ENCODE measurements at places on chromosomes 5 and 9.

DNA sequence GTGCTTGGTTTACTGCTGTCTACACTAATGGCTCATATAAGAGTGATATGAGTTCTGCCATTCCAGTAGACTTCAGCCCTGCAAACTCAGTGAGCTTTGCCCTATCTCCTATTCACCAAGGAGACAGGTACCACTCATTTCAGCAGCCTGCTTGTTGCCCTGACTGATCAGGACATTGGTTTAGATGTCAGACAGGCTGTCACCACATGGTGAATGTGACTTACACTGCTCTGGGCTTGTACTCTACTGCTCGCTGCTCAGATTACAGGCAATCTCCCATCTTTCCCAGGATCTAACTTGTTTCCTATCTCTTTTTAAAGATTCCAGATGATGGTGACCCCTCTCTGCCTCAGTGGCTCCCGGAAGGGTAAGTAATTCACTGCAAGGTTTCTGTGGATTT lies 123.3 kb upstream of the RUSC2 start:
- DNase-seq, result no peak

GRCh38 chr5:55702598-55703345 lies 9.4 kb downstream of the SLC38A9 start:
- DNase-seq, result no peak

- no peak for DNase-seq
Observed at GRCh38 chr5:139061274-139061673, 136.9 kb downstream of the SIL1 start.

GRCh38 chr5:50712479-50712878 lies 46.0 kb downstream of the PARP8 start:
- DNase-seq, result no peak

DNA sequence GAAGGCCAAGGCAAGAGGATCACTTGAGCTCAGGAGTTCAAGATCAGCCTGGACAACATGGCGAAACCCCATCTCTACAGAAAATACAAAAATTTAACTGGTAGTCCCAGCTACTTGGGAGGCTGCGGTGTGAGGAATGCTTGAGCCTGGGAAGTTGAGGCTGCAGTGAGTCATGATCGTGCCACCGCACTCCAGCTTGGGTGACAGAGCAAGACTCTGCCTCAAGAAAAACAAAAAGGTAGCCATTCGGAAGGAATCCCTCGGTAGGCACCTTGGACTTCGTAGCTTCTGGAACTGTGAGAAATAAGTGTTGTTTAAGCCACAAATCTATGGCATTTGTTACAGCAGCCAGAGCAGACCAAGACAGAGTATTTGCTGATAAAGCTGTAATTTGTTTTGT lies 174.2 kb downstream of the DCP2 start:
- DNase-seq, result no peak

DNA sequence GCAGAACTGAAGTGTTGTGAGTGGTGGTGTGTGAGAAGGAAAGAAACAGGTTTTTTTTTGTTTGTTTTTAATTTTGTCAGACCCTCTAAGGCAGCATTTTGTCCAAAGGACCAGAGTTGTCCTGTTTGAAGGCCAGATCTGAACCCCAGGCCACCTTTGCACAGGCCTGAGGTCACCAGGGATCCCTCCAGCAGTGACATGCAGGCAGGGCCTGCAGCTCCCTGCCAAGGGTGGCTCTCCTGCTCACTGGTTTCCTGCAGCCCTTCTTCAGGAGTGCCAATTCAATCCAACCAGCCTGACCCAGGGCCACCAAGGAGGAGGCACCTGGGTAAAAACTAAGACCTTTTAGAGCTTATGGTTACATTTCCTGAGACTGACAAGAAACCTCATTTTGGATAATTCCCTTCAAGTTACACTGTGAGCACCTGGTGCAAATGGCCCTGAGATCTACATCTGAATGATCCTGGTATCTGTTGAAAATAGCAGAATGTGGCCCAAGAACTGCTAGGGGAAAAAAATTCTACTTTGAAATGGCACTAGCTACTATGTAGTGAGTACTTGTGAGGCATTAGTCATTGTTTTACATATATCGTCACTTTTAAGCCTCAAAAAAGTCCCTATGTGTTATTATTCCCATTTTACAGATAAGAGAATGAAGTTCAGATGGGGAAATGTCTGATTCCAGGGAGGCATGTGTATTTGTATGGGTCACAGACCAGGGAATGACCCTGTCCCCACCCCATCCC lies 33.5 kb upstream of the SMU1 start:
- no peak for DNase-seq

DNA sequence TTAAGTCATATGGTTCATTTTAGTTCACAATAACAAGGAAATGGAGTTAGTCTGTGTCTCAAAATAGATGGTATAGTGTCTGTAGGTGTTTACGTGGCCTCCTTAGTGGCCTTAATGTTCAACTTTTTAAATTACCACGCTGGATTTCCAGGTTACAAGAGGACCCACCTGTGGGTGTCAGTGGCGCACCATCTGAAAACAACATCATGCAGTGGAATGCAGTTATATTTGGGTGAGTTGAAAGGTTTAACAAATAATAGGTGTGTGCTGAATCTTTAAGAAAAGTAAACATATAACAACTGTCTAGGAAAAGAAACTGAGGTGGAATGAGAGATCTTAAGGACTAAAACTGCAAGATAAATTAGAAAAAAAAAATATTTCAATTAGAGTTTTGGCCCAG lies 2.9 kb downstream of the UBE2B start:
- no peak for DNase-seq

DNA sequence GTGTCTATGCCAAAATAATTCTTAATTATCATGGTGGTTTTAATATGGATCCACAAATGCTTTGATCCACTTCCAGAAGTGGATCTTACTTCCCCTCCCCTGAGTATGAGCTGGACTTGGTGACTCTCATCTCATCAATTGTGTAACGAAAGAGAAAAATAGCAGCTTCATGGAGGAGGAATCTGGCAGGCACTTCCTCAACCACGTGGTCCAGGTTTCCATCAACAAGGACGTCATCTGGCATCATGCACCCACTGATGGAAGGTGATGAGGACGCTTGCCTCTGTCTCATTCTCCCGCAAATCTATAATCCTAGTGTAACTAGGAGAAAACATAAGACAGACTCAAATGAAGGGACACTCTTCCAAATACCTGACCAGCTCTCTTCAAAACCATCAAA lies 54.6 kb upstream of the S1PR3 start:
- DNase-seq, result no peak

- DNase-seq, result no peak
Observed at GRCh38 chr5:148791334-148791667, 35.1 kb upstream of the ADRB2 start.

- no peak for DNase-seq
Observed at GRCh38 chr9:88388886-88389605, 802 bp downstream of the SPIN1 start.

DNA sequence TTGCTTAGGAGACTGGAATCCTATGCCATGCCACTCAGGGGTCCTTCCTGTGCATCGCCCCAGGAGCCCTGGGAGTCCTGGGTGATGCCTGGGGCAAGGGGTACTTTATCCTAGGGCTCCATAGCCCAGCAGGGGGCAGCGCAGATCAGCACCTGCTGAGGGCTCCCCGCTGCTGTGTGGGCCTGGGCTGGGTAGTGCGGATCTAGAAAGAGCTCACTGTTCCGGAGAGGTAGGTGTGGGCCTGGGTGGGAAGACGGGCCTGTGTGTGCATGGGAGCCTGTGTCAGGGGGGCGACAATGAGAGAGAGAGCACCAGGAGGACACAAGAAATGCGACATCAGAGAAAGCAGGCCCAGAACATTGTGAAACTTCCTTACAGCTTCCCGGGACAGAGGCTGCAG lies 11.4 kb upstream of the DAB2IP start:
- DNase-seq, result no peak

DNA sequence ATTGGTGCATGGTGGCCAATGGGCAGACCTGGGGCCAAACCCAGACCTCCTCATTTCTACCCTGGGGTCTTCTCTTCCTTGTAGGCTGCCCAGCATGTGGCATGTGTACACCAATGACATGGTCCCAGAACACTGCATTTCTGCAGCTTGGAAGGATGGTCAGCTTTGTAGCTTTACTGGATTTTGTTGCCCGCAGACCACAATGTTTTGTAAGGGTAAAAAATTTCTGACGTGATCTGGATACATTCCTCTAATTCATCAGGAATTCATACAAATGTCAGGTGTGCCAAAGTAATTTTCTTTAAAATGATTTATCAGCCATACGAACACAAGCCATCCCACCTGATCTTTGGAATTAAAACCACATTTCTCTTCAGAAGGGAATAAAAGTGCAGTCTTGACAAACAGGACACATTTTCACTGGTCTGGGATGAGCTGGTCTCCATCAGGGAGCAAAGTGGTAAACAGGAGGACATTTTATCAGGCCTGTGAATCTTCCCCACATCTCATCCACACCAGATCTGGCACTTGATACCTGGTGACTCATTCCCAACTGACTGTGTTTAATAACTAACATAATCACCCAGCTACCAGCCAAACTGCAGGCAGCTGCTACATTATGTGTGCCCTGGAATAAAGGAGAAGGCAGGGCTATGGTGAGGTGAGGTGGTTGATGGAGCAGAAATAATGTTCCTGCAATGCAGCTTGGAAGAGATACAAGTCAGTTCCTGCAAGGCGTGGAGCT lies 103.9 kb downstream of the SPOCK1 start:
- DNase-seq, result no peak

- DNase-seq, result no peak
Observed at GRCh38 chr5:159990506-159990905, 18.4 kb upstream of the TTC1 start.

DNA sequence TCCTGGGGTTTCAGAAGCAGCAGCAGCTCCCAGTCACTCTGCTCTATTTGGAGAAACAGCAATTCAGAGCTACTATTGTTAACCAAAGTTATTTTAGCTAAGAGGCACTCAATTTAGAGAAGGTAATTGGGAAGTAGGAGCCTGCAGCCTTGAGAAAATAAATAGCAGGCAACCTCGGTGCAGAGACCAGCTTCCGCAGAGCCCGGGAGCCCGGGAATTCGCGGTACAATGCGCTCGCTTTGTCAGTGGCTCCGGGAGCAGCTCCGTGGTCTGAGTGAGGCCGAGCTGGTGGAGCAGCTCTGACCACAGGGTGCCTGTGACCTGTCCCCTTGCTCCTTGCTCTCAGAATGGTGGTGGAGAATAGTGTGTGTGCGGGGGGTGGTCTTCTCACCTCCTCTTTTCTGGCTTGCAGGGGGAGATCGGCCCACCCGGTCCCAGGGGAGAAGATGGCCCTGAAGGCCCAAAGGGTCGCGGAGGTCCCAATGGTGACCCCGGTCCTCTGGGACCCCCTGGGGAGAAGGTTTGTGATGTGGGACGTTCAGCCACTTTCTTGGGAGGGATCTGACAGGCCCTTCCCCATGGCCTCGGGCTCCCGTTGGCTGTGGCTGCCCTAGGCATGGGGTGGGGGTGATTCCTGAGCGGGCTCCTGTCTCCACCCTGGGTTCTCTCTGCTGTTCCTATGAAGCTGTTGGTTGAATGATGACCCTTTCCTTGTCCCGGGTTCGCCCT lies 95.9 kb upstream of the FCN2 start:
- no peak for DNase-seq

DNA sequence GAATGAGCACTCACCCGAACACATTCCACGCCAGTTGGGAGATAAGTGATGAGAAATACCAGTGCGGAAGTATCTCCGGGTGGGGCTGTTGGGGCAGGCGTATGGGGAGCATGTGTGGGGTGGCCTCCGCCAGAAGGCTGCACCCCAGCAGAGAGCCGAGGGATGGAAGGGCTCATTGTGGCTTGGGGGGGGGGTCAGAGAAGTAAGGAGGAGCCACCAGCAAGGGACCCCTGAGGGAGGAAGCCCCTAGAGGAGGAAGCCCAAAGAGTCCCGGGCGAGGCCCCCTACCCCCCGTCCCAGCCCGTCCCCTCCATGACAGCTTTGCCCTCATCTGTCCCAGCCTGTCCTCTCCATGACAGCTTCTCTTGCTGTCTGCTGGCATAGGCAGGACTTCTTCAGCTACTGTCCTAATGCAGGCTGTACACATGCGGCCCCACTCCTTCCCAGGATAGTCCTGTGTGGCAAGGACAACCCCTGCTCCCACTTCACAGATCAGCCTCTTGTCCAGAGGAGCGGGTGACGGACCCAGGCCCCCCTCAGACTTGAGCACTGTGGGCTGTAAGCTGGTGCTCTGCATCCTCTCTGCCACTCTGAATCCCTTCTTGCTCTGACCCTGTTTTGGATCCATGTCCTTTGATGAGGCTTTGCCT lies 239.6 kb downstream of the CACNA1B start:
- DNase-seq, result no peak

DNA sequence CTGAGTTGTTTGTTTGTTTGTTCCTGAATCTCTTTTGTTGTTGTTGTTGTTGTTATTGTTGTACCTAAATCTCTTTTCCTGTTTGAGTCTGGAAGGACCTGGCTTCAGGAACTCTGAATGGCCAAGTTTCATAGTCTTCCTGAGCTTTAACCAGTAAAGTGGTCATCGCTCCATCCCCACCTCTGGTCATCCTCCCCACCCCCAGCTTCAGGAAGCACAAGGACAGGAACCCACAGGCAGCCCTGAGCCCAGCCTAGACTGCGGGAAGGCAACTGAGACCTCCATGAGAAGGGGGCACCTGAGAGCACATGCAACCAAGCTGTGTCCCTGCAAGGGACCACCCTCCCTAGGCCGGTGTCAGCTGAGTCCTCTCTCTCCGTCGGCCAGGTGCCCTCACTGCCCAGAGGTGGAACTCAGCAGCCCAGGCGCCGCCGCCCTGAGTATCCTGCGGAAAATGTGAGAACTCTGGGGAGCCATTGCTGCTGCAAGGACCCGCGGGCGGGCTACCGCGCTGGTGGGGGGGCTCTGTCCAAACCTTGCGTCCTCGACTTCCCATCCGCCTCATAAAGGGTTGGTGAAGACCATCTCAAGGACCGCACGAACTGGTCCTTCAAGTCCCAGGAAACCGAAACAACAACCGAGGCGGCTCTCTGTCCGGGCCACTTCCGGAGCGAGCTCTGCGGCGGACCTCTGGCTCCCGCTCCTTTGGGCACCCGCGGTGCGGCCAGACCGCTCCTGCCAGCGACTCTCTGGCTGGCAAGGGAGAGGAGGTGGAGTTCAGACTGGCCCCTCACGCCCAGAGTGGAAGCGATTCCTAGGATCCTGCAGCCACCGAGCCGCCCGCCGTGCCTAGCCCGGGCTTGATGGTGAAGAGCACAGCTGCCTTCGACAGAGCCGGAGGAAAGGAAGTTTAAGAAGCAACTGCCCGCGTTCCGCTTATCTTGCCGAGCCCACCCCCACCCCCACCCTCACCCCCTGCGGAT lies 4.2 kb downstream of the BARX1 start:
- no peak for DNase-seq

DNA sequence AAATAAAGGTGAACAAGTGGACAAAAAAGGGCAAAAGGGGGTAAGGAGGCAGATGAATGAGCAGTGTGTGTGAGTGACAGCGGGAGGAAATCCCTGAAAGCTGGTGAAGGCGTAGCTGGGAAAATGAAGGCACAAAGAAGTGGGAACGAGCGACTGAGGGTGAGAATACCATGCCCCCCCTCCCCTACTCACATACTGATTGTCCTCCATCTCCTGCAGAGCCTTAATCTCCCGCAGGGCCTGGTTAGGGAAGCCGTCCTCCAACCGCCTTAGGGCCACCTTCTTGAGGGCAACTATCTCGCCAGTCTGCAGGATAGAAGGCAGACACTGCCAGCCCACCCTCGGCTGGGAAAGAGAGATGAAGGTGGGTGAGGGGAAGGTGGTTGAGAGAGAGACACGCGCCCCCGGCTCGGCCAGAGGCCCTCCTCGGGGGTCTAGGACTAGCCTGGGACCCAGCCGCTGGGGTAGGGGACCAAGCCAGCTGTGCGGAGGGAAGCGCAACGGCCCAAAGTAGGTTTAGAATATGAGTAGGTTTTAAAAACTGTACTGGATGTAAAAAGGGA lies 522 bp downstream of the CDK20 start:
- no peak for DNase-seq

- DNase-seq, result no peak
Observed at GRCh38 chr5:74556006-74556405, 84.5 kb downstream of the ENC1 start.

GRCh38 chr5:148815086-148815485 lies 11.3 kb upstream of the ADRB2 start:
- DNase-seq, result no peak

Data from activated naive CD4-positive, alpha-beta T cell (primary cell).